ENCODE measurements at places on chromosomes 1 and 21.

DNA sequence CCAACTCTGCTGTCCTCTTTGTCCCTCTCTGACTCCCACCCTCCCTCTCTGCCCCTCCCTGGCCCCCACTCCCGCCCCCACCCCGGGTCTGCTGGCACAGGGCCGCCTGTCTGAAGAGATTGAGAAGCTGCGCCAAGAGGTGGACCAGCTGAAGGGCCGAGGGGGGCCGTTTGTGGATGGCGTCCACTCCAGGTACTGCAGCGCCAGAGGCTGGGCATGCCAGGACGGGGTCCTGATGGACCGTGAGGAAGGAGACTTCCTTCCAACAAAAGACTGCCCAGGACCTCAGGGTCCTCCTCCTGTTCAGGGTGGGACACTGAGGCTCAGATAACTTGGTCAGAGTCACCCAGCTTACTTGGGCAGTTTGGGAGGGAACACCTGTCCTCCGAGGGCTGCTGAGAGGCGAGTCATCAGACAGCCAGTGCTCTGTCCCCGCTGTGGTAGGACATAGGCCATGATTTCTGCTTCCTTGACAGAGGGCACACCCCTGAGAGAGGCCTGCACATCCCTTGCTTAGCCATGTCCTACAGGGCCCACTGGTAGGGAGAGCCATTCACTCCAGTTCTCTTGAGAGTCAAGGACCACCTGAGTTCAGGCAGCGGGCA is 23.4 kb downstream of the PPFIA4 start:
- no peak for DNase-seq

DNA sequence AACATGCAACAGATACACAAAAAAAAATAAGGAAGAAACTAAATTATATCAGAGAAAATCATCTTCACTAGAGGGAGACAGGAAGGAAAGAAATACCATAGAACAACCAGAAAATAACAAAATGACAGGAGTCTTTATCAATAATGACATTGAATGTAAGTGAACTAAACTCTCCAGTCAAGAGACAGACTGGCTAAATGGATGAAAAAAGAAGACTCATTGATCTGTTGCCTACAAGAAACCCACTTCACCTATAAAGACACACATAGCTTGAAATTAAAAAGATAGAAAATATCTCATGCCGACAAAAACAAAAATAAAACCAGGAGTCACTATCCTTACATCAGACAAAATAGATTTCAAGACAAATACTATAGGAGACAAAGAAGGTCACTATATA is 593.1 kb upstream of the USP24 start:
- no peak for DNase-seq

DNA sequence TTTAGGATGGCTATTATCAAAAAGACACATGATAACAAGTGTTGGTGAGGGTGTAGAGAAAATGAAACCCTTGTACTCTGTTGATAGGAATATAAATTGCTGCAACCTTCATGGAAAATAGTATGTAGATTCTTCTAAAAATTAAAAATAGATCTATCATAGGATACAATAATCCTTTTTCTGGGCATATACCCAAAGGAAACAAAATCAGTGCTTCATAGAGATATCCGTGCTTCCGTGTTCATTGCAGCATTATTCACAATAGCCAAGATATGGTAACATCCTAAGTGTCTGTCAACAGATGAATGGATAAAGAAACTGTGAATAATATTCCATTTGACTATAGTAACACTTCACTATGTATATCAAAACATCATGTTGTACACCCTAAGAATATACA is 106.7 kb downstream of the MIS18A start:
- DNase-seq = no peak

DNA sequence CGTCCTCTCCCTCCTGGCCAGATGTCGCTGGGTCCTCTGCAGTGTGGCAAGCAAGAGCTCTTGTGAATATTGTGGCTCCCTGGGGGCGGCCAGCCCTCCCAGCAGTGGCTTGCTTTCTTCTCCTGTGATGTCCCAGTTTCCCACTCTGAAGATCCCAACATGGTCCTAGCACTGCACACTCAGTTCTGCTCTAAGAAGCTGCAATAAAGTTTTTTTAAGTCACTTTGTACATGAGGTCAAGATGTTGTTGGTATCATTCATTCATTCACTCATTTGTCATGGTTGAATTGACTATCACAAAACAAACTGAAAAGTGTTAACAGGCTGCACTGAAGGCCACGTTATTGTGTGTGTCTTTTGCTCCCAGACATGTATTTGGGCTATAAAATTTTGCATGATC is 8.2 kb upstream of the PADI6 start:
- DNase-seq = no peak

- no peak for DNase-seq
Measured at GRCh38 chr1:186093437-186093836, 281.6 kb downstream of the TPR start.

DNA sequence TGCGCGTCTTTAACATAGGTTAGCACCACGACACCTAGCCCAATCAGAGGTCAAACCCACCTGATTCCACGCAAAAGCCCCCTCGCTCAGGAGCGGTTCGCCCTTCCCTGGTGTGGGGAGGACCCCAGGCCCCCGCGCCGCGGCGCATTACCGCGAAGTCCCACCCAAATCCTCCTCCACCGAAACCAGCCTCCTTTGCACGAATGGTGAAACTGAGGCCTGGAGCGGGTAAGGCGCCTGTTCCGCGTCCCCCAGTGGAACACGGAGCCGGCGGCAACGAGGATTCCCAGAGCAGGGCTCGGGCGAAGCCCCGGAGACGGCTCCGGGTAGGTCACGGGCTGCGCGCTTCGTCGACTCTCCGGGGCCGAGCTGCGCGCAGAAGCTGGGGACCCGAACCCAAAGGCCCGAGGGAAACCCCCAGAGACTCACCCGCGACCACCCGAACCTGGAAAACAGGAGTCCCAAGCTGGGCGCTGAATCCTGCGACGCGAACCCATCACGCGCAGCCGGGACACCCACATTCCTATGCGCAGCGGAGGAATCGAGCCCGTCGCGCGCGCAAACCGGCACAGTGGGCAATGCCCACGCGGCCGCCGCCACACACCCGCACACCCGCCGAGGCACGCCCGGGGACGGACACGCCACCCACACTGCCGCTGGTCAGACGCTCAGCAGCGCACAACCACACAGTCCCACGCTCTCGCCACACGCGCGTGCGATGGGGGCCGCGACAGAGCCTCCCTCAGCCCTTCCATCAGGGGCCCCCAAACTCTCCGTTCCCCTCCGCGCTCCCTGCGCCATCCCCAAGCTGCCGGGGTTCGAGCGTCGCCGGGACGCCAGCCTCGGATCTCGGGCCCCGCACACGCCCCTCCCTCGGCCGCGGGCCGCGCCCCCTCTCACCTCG is 507 bp downstream of the GLIS1 start:
- no peak for DNase-seq

DNA sequence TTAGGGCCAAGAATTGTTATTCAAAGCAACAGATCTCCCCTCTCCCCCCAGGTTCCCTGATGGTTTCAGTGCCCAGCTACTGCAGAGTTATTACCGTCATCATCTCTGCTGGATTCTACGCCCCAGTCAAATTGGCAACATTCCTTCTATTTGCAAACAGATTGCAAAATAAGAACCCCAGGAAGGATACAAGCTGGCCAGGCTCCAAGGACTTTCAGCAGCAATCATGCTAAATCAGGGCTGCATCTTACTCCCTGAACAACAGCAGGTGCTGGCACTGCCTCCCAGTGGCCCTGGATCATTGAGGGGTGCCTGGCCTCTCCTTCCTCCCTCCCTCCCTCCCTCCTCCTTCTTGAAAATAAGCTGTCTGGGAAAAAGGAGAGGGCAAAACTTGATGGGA is 521.6 kb upstream of the BEND5 start:
- no peak for DNase-seq

GRCh38 chr1:23594927-23595353 is 35.6 kb upstream of the ID3 start:
- DNase-seq = no peak

DNA sequence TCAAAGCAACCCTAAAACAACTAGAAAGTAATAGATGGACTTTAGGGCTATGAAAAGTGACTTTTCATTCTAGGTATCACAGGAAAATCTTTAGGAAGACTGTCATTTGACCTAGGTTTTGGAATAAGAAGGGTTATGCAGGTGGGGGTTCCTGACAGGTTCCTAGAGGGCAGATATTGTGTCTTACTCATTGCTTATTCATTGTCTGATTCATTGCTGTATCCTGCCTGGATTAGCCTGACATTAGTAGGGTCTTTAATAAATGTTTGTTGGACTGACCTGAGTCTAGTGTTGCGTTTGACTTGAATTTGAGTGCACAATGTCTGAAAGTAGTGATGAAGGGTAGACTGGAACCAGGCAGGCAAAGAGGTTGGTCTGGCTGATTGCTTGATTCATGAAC is 6.0 kb downstream of the FNBP1L start:
- DNase-seq = no peak

- DNase-seq = no peak
Measured at GRCh38 chr1:29657816-29658215, 421.5 kb downstream of the PTPRU start.

- no peak for DNase-seq
Measured at GRCh38 chr1:229693129-229693900, 67.3 kb downstream of the URB2 start.
